NCI-H187 (cell line): ENCODE measurements at places on chromosomes 4 and X.

DNA sequence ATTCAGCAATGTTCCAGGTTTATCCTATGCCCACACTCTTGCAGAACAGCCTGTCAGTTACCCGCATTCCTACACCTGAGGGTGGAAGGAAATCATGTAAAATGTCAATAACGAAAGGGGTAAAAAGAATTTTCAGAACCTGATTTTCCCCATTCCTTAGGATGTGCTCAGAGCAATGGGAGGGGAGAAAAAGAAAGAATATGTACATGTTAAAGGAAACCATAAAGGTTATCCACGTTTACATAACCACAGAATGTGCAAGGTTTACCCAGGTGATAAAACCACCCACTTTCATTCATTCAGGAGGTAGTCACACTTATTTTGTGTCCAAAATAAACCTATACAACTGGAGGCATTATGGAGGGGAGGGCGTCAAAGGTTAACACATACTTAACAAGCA lies 335.5 kb downstream of the ZNF674 start:
- no peak for DNase-seq

- DNase-seq = no peak
Observed at GRCh38 chrX:53287493-53288138, 6.2 kb upstream of the IQSEC2 start.

DNA sequence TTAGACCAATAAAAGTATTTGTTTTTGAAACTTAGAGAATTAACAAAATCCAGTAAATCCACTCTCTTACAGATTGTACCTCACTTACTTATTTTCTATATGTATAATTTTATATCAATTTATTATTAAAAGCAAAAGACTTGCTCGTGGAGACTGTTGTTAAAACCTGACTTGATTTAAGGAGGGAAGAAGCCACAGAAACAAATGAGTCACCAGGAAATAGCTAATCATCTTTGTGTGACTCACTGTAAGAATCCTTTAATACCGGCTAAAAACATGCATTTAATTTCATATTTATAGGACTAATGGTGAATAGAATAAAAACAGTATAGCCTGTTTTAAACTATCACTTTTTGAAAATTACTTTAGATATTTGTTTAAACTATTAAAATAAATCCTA lies 29.9 kb upstream of the UBE2NL start:
- no peak for DNase-seq

- no peak for DNase-seq
Observed at GRCh38 chr4:25823632-25824031, 39.2 kb downstream of the SEL1L3 start.

GRCh38 chr4:71251261-71251660 lies 87.6 kb upstream of the SLC4A4 start:
- DNase-seq = no peak

DNA sequence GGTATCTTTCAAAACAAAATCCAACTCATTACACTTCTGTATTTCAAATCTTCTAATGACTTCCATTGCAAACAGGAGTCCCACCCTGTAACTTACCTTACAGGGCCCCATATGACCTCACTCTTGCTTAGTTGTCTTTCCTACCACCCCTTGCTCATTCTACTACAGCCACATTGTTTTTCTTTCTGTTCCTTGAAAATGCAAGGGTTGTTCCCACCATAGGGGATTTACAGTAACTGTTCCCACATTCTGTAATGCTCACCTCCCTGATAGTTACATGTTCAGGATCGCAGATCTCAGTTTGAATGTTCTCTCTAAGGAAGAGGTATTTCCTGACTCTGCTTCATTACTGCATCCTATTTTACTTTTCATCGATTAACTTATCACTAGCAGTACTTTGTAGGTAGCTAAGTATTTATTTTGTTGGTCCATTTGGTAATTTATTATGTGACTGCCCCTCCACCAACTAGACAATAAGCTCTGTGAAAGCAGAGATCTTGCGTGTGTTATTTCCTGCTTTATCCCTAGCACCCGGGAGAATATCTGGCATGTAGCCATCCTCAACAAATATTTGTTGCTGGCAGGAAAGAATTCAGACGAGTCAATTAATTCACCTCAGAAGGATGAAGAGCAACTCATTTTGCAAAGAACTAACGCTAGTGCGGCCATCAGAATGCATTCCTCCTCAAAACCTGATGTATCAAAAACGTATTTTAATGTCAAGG lies 21.4 kb downstream of the MAOB start:
- DNase-seq = no peak

GRCh38 chr4:66556651-66557278 lies 886.5 kb upstream of the EPHA5 start:
- DNase-seq = no peak

GRCh38 chr4:3201718-3202702 lies 46.9 kb upstream of the MSANTD1 start:
- no peak for DNase-seq

DNA sequence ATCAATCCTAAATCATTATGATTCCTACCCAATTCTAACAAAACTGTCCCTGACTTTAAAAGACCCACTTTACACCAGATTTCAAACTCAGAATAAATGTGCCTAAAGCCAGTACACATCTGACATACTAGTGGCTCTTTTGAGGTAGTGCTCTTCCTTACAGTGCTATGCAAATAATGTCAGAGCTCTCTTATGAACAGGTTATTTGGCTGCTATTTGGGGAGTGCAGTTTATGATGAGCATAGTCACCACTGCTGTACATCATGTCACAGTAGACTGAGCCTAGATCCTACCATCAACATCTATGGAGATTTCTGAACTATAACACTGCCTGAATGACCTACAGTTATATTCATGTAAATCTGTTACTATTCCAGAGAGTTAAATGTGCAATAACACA lies 50.4 kb upstream of the PAGE5 start:
- no peak for DNase-seq

DNA sequence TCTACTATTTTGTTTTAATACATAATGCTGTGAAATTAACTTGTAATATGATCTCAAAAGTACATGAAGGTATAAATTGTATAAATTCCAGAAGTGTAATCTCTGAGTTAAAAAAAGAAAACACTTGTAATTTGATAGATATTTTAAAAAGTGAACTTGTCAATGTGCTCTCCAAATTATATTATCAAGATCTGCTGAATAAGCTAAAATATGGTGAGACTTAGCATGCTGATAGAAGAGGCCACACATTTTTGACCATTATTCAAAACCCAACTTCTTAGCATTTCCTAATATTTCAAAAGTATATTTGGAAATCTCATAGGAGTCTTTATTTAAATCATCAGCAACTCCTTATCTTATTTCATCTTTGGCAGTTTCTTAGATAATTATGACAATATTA lies 657.1 kb upstream of the BOD1L1 start:
- no peak for DNase-seq

DNA sequence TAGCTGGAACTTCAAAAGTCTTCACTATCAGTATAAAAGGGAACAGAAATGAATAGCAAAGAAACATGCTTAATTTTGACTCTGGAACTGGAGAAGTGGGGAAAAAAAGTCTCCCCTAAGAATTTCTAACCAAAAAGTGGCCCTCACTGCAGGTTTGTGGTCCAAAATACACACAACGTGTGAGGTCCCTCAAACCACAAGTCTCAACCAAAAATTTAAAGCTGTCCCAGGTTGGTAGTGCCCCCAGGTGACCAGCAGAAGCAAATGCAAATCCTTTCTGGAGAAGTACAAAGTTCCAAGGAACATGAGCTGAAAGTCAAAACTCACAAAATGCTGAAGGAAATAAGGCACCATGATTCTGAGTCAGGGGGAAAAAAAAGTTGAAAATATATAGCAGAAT lies 23.6 kb upstream of the VAMP7 start:
- no peak for DNase-seq

DNA sequence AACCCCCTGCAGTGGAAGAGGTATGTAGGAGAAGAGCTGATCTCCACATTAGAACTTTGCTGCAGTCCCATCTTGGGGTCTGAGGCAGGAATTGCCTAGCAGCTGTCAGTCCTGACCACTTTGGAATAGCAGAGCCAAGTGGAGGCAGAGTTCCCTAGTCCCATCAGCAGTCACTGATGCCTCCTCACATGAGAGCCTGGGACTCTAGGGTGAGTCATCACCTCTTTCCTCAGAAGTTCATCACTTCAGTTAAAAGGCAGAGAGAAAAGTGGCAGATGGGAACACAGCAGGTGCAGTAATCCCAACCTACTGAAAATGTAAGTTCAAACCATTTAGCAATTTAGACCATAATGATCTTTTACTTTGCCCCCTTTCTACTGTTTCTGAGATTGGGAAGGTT lies 73.9 kb upstream of the MED14 start:
- DNase-seq = no peak

DNA sequence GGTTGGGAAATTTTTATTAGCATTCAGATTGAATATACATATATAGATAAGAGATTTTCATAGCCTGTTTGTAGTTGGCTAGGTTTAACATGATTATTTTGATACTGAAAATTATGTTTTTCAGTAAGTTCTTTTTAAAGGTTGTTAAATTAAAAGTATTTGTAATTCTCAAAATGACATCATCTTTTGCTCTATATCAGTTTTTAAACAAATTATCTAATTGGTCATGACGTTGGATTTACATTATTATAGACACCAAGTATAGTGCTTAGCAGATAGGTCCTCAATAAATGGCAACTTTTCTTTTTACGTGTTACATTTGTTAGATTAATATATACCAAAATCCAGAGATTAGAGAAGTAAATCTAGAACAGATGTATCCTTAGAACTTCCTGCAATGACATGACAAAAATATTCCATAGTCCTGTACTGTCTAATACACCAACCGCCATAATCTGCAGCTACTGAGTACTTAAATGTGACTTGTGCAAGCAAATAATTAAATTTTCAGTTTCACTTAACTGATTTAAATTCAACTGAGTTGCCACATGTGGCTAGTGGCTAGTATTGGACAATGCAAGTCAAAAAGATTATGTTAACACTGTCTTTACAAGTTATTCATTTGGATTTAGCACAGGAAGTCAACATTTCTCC lies 1613.1 kb upstream of the TENM3 start:
- DNase-seq = no peak

- DNase-seq = no peak
Observed at GRCh38 chr4:185222598-185222997, 13.2 kb downstream of the SNX25 start.

DNA sequence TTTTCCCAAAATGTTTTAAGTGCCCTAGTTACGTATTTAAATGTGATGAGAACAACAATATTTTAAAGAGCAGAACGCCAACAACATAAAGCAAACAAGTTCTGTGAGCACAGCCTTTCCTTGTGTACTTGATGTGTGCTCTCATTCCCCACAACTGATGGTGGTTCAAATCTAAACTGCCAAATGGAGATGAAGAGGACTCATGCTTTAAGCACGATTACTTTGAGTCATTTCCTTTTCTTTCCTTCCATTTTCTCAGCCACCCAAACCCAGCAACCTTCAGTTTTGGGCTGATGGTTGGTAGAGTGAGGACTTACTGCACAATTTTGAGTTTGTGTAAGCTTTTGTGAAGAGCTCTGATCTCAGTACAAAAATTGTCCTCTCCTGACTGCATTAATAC lies 1.7 kb downstream of the NSD2 start:
- no peak for DNase-seq

DNA sequence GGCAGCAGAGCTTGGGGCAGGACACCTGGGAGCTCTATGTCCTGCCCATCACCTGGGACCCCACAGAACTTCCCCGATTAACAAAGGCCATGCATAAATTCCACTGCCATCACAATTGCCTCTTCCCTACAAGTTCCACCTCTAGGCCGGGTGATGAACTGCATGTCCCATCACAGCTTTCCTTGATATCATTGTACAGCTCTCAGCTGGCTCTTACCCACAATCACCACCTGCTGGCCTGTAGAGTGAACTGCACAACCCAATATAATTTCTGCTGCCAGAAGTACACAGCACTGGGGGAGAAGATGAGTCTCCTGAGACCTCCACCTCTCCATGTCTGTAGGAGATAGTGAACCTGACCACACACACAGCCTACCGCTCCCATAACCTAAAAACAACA lies 285.0 kb upstream of the AADAT start:
- no peak for DNase-seq

GRCh38 chrX:13194291-13195103 lies 125.4 kb downstream of the ATXN3L start:
- no peak for DNase-seq

DNA sequence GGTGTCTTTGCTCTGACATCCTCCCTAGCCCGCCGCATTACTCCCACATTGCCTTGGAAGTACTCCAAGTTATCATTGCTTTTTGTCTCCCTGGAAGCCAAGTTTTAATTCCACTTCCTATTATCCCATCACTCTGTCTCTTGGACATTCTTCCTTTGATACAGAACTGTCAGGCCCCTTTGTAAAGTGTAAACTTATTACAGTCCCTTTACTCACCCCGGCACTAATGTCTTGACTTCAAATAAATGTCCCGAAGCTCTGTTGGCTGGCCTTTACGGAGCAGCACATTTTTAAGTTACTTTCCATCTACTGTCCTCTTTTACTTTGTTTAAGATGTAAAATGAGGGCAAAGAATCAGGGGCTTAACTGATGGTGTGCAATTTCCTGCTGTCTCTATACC lies 223.5 kb upstream of the IGFBP7 start:
- DNase-seq = no peak

DNA sequence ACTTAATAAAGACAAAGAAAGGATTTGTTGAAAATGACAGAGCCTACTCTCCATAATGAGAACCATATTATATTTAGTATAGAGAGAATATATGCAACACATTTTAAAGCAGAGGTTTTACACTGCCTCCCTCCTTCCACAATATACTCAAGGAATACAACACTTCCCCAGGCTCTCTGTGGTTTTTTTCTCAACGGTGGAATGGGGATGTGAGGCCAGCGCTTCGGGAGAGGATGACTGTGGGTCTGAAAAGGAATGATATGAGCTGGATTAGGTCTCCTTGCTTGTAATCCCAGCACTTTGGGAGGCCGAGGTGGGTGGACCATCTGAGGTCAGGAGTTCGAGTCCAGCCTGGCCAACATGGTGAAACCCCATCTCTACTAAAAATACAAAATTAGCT lies 348.7 kb upstream of the KLF3 start:
- no peak for DNase-seq

DNA sequence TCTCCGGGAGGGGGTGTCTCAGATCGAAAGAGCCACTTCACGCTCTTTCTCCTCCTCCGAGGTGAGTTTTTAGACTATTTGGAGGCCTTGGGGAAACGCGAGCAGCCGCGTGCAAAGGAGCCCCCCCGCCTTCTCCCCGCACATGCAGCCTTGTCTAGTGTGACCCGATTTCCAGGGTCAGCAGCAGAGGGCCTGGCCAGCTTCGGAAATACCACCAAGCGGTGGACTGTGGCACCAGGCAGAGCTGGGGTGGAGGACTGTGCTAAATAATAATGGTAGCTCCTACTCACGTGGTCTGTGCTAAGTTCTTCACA lies 79.3 kb upstream of the BCOR start:
- DNase-seq = no peak

- DNase-seq = no peak
Observed at GRCh38 chrX:116667346-116668134, 204.8 kb upstream of the CT83 start.

GRCh38 chr4:156642161-156642560 lies 329.4 kb downstream of the PDGFC start:
- DNase-seq = no peak

GRCh38 chr4:4254666-4255065 lies 6.6 kb upstream of the TMEM128 start:
- DNase-seq = no peak
